ENCODE measurements at places on chromosomes 4 and X.

DNA sequence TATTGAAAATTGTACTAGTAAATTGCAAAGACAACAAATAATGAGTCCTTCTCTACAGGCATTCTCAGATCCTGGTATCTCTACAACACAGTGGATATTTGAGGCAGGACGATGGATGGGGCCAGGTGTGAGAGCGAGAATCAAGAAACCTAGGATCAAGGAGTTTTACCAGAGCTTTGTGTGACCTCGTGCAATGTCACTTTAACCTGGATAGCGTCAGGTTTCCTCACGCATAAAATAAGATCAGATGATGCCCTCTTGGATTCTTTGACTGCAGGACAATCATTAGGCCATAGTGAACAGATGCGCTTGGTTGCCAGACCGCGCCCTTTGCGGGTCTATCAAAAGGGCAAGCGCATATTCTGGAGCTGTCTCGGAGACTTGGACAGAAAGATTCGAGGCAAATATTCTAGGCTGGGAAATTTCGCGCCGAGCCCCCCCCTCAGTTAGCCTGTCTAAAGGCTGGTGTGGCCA lies 66.6 kb downstream of the FBXO8 start:
- no peak for DNase-seq

GRCh38 chr4:18454349-18454748 lies 432.8 kb upstream of the LCORL start:
- DNase-seq = no peak

DNA sequence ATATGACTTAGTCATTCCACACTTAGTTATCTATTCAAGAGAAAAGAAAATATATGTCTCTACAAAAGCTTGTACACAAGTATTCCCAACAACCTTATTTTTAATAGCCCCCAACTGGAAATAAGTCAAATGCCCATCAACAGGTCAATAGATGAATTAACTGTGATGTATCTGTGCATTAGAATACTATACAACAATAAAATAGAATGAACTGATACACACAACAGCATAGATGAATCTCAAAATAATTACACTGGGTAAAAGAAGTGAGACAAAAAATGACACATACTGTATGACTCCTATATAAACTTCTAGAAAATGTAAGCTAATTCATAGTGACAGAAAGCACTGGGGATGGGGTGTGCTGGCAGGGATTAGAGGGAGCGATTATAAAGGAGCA lies 354.1 kb upstream of the DIPK2B start:
- no peak for DNase-seq

DNA sequence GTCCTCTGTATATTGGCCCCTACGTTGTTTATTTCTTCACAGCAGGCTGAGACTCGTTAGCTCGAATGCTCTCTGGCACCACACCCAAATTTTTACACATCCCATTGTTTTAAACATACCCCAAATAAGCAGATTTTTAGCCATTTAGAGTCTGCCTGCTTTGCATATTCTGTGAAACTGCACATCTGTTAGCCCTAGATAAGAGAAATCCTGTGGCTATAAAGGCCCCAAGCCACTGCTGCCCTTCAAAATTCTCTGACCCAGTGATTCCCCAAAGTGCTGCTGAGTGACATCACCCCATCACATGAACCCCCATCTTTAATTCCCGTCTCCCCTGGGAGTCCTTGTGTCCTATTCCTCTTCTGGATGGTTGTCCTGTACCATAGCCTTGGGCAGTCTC lies 20.8 kb downstream of the TEX13C start:
- no peak for DNase-seq

GRCh38 chrX:71604141-71604540 lies 14.2 kb downstream of the CXCR3 start:
- DNase-seq = no peak

DNA sequence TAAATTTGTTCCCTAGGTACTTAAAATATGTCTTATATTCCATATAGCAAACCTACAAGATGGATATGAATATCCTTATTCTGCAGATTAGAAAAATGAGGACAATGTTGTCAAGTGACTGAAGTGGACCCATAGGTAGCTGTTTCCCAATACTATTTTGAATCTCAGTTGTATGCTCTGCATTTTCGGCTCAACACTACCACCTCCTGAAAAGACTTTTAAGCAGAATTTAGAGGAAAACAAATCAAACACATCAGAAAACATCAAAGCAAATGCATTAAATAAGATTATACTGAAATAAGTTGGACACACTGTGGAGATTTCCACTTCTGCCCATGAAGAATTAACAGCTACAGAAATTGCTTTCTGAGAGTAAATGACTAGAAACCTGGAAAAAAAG lies 488.7 kb downstream of the TRIML1 start:
- DNase-seq = no peak

DNA sequence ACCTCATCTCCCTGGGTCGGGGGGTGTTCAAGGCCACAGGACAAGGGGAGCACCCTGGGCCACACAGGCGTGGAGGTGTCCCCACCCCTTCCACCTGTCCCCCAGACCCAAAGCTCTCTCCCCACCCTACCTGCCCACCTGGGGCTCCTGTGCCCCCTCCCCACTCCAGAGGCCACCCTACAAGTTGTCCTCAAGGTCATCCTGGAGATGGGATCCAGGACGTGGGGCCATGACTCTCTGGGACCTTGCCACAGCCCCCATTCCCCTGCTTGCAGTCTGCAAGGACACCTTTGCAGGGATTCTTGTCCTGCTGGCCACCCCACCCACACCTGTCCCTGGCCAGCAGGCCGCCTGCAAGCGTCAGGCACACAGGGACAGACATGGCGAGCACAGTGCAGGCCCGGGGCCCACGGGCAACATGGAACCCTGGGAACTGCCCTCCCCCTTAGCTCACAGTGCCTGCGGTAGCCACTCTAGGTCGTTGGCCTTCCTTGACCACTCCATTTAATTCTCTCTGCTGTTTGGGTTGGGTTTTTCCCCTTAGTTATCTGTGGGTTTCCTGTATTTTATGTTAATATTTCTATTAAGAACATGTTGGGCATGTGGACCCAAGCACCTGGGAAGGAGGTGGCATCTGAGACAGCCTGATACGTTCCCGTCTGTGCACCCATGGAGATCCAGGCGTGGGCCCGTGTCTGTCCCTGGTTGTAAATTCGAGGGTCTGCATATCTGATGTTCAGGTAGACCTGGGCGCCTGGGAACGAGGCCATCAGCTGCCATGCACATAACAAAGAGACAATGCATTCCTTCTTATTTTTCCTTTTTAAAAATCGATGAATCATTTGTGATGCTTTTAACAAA lies 197.5 kb downstream of the AFAP1 start:
- no peak for DNase-seq

All from RWPE1 (cell line).